Muscle of leg (tissue), 16 donors: ENCODE measurements at places on chromosomes 13 and 19. TPM values are rescaled to one million over a fixed set of nuclear protein-coding genes. Genes with fewer than 3 reads are reported as not detected.

SPIB gene
- total RNA-seq, result 0.04 TPM

APLP1 gene
- 4.7 TPM for total RNA-seq

RAB8A gene
- 17.5 TPM for total RNA-seq

LILRA1 gene
- total RNA-seq, result 0.31 TPM

ZNF568 gene
- total RNA-seq, result 29.8 TPM

WASF3 gene
- total RNA-seq, result 6.2 TPM

CEBPA gene
- total RNA-seq, result 7.4 TPM

RASIP1 gene
- 14.1 TPM for total RNA-seq

ZNF69 gene
- total RNA-seq, result 5.6 TPM

ZNF222 gene
- total RNA-seq, result 5.8 TPM

FFAR2 gene
- total RNA-seq, result 0.22 TPM

PCDH17 gene
- 5.9 TPM for total RNA-seq

NTF4 gene
- total RNA-seq, result 1.6 TPM

PODNL1 gene
- total RNA-seq, result 0.09 TPM

C1QTNF9 gene
- total RNA-seq, result 3.5 TPM

KASH5 gene
- not detected for total RNA-seq

RGCC gene
- total RNA-seq, result 24.1 TPM

CFD gene
- total RNA-seq, result 8.7 TPM

ATP4B gene
- total RNA-seq, result not detected

EFNB2 gene
- 13.9 TPM for total RNA-seq

KLK14 gene
- not detected for total RNA-seq

GRK1 gene
- 0.22 TPM for total RNA-seq
